Anterior cingulate cortex (tissue), 58 donors: ENCODE measurements at places on chromosomes 4 and X.
A peak's percentile ranks its signal among the peaks of the same experiment; 100 is the strongest.

DNA sequence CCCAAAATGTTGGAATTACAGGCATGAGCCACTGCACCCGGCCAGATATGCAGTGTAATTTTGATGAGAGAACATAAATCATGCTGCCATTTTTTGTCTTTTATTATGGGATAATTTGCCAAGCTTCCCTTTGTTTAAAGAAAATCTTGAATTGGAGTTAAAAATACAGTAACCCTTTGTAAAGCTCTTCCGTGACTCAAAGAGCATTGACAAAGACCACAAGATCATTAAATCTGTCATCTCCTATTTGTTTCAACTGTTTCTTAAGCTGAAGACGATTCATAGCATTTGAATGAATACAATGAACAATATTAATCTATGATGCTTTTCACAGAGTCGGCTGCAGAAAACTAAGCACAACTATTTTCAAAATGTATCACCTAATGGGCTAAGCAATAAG is 132.6 kb downstream of the ANAPC4 start:
- DNase-seq: no peak

- DNase-seq: peak; percentile 12
Measured at GRCh38 chrX:57156397-57157049, 19.3 kb upstream of the SPIN2A start.

DNA sequence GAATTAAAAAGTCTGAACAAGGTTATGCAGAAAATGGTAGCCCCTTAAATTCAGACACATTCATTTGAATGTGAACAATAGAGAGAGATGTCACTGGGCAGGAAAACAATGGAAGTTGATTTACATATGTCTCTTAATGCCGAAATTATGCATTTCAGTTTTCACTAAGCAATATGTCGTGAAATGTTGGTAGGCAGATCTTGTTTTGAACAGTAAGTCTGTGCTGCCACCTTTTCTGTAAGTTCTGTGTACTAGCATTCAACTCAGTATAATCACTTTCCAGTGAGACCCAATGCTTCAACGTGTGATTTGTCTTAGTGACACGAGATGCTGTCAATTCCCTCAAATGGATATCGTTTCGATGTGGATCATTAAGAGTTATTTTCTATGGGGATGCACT is 222.7 kb upstream of the VCX3A start:
- DNase-seq: no peak

- DNase-seq: no peak
Measured at GRCh38 chr4:146495269-146495668, 26.5 kb downstream of the SLC10A7 start.

DNA sequence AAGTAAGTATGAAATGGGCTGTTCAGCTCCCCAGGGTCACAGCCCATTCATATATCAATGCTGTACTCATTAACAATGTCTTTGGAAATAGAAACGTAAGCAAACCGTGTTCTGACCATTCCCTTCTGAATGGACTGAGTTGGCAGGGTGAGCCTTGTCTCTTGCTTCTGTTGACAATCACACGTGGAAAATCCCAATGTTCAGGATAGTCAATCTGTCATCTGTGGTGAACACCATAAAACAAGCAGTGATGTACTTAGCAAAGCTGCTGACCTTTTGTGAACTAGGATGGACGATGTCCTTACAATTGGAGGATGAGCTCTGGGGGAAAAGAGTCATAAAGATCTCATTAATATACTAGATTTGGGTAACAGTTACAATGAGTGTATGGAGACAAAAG is 109.6 kb upstream of the PAQR3 start:
- no peak for DNase-seq

DNA sequence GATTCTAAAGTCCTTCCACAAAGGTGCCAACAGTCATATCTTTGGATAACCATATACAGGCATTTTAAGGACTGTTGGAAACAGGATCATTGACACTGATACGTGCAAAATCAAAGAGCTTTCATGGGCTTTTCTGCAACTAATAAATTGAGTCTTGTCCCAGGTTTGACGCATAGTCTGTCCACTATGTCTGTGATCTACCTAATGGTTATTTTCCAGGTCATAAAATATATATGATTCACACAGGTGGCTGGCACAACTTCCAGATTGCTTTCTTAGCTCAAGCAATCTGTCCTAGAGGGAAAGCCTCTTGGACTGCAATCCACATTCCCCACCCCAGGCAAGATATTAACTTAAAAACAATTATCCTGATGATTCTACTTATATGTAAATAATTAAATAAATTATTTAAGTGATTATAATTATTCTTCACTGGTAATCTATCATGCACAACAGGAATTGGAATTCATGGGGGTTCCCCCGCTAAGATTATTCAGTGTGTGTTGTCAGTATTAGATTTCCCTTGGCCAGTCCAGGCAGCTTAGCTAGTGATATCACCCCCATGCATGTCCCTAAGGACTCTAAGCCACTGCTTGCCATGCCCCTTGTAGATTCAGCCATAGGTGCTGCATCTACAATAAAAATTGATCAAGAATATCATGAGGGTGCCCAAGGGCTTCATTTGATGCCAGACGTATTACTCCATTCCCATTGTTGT is 97.8 kb downstream of the TLL1 start:
- no peak for DNase-seq

DNA sequence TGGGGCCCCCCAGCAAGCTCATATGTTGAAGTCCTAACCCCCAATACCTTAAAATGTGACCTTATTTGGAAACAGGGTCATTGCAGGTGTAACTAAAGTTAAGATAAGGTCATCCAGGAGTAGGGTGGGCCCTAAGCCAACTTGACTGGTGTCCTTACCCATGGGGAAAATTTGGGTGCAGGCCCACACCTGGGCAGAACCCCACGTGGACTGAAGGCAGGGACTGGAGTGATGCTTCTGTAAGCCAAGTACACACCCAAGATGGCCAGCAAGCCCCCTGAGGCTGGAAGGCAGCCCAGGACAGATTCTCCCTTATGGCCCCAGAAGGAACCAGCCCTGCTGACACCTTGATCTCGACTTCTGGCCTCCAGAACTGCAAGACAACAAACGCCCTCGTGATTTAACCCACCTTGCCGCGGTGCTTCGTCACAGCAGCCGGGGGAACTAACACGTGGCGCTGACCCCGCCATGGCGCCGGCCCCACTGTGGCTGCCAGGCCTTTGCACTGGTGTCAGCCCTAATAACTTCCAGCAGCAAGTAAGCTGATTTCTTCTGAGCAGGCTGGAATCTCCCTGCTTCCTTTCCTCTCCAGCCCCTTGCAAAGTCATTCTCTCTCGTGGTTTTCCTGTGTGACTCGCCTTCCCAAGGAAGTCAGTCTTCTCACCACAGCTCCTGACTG is 23.2 kb upstream of the MXD4 start:
- DNase-seq: no peak

GRCh38 chr4:128386761-128387599 is 99.4 kb upstream of the PGRMC2 start:
- peak; percentile 78 for DNase-seq

DNA sequence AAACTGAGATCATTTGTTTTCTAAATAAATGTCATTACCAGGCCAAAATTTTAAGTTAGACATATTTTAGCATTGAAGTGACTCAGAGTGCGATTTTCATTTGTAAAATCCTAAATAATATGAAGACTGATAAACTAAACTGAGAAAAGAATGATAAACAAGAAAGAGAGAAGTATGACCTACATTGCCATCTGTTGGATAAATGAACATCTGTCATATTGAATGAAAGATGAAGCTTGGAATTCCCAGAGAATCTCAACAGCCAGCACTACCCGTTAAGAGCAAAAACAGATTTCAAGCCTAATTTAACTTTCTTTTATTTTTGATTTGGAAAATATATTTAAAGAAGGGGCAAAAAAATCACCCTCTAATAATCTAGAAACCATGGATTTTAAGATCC is 591.0 kb upstream of the ATOH1 start:
- DNase-seq: no peak

- DNase-seq: no peak
Measured at GRCh38 chr4:76872556-76872955, 25.4 kb downstream of the SOWAHB start.

- DNase-seq: no peak
Measured at GRCh38 chr4:81429031-81429430, 42.7 kb downstream of the RASGEF1B start.

GRCh38 chr4:29213020-29213419 is 1507.1 kb upstream of the PCDH7 start:
- no peak for DNase-seq

- DNase-seq: no peak
Measured at GRCh38 chrX:17361620-17362019, 13.4 kb upstream of the NHS start.

DNA sequence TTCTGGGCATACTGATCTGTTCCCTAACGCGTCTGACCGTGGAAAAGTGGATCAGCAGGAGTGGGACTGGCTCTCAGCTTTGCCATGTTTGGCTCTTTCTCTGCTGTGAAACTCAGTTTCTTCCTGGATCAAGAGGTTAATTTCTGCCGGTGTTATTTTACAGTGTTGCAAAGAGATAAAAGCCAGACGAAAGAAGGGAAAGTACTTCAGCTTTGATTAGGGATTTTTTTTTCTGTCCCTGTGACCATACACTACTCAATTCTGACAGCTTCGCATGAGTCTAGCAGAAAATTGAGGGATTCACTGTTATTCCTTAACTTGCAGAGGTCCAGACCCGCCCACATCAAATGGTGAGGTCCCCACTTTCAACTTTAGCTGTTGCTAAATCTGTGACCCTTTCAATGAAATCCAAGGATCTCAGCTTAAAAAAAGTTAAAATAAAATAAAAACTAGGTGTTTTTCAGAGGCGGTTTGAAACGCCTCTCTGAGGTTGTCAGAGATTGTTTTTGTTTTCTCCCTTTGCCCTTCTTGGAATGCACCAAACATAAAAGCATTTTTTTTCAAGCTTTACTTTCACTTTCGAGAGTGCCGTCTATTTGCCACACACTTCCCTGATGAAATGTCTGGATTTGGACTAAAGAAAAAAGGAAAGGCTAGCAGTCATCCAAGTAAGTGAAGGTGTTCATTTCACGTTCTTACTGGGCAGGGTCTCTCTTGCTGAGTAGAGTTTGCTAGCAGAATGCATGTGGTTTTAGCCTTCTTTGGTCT is at the start of gene TLR3:
Gene TLR3, plus strand, starts transcription at position 576 of the 768 bp plus-strand sequence. CDS start 7,464 bp downstream, outside the sequence.
- no peak for DNase-seq

DNA sequence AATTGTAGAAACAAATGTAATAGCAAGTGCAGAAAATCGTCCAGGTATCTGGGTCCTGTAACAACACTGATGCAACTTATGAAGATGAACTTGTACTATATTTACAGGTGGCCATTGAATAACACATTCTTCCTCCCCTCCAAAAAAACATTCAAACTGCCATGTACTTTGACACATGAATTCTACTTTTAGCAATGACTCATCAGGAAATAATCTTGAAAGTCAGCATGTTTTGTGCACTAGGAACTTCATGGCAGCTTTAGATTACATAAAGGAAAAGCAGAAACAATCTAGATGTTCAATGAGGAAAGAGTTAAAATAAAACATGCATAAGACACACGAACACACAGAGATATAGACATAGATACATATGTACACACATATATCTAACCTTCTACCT is 2.5 kb downstream of the PABPC1L2A start:
- no peak for DNase-seq

DNA sequence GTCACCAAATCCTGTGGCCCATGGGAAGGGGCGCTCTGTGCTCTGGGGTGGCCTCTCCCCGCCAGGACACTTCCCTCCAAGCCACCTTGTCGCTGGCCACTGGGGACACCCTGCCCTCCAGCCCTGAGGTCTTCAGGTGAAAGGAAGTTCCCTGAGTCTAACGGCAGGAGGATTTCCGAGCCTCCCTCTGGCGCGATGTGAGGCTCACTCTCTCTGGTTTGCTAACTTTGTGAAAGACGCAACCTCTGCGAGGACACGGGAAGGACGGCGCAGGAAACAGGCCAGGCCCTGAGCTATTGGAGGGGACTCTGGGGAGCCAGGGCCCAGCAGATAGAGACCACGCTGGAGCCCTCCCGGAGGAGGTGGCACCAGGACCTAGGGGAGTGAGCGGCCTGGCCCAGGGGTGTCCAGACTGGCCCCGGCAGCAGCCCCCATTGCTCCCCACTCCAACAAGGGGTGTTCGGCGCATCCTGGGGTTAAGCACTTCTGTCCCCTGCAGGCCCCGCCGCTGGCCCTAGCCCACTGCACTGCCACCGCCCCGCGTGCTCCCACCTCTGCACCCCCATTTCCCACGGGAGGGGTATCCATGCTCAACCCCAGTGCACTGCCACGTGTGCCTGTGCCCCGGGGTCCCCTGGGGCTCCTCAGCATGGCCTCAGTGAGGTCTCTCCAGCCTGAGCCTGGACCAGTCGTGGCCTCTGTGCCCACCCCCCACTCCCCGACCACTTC is 72.2 kb upstream of the MXD4 start:
- no peak for DNase-seq

GRCh38 chrX:11445540-11445939 is 152.3 kb downstream of the AMELX start:
- DNase-seq: no peak

DNA sequence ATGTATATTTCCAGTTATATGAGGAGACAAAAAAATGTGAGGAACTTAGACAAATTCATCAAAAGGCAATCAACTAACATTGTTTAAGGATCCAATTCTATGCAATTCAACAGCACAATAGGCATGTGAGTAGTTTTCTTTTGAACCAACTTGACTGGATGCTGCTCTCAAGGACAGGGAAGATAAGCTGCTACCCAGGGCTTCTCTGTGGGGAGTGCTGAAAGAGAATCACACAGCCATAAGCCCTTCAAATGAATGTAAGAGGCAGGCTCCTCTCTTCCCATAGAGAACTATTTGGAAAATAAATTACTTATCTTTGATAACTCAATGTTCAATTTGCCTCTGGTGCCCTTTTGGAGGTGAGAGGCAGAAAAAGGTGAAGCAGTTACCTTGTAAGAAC is 1413.6 kb downstream of the PCDH7 start:
- DNase-seq: no peak

DNA sequence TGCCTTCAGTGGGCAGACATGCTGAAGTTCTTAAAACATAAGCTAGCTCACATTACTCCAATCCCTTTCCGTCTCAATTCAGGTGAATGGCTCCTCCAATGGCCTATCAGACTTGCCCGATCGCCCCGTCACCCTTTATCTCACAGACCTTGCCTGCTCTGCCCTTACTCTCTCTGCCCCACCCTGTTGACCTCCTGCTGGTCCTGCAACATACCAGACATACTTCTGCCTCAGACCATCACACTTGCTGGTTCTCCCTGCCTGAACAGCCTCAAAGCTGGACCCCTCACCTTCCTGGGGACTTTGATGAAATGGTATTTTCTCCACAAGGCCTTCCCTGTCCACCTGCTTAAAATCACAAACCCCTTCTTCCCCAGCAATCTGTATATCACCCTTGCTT is 340.1 kb upstream of the NR3C2 start:
- no peak for DNase-seq

DNA sequence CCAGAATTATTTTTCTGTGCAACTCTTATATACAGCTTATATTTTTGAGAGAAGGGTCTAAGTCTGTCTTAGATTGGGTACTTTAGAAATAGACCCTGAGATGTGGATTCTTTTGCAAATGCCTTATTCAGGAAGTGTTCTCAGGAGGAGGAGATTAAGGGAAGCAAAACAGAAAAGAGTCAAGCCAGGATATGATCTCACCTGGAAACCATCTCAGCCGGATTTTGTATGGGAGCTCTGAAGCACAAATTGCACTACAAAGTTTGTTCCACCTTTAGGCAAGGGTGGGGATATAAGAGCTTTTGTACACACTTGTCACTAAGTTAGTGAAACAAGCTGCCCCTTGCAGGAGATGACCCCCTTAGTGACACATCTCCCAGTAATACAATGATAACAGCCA is 121.2 kb upstream of the GRPR start:
- DNase-seq: no peak
